Cortex of kidney (tissue), 1 donor: ENCODE measurements at places on chromosomes 16 and 17.

DNA sequence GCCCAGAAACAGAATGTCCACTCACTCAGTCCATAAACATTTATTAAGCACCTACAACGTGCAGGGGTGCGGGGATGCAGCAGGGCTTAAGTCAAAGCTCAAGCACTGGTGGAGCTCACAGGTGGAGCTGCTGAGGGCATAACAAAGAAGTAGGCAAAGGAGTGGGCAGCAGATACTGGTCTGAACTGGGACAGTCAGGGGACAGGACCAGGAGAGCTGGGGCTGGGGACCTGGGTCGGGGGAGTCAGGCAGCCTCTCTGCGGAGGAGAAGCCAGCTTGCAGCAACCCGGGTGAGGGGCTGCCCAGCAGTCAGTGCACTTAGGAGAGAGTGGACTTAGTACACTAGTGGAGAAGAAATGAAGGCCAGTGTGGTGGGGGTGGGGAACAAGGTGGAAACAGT is 10.0 kb upstream of the TNFRSF13B start:
- DNase-seq = no peak

DNA sequence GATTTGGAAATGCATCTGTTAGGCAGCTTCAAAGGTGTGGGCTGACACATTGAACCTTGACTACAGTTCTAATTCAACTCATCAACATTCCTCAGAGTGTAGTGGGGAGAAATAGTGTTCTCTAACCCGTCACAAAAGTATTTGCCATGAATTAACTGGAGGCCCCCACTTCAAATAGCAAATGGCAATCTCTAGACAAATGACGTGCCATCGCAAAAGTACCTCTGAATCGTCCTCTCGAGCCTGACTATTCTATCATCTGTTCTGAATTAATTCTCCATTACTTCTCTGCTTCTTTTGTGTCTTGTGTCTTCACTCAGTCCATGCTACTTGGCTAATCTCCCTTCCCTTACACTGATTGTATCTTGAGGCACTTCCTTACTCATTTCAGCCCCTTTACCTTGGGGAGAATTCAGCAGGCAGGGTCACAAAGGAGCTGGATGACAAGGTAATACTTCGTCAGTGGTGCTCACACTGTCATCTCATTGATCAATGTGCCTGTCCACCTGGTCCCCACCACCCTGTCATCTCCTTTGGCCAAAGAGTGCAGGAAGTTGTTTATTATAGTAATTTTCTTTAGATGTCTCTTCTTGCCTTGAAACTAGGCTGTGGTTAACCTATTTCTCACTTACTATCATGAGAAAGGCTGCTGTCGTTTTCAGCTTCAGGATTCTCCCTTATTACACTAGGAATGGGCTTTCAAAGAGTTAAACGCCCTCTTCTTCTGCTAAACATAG is 108.4 kb downstream of the SYCE1L start:
- DNase-seq = no peak

GRCh38 chr17:8451933-8452614 is 16.4 kb downstream of the NDEL1 start:
- DNase-seq = no peak

DNA sequence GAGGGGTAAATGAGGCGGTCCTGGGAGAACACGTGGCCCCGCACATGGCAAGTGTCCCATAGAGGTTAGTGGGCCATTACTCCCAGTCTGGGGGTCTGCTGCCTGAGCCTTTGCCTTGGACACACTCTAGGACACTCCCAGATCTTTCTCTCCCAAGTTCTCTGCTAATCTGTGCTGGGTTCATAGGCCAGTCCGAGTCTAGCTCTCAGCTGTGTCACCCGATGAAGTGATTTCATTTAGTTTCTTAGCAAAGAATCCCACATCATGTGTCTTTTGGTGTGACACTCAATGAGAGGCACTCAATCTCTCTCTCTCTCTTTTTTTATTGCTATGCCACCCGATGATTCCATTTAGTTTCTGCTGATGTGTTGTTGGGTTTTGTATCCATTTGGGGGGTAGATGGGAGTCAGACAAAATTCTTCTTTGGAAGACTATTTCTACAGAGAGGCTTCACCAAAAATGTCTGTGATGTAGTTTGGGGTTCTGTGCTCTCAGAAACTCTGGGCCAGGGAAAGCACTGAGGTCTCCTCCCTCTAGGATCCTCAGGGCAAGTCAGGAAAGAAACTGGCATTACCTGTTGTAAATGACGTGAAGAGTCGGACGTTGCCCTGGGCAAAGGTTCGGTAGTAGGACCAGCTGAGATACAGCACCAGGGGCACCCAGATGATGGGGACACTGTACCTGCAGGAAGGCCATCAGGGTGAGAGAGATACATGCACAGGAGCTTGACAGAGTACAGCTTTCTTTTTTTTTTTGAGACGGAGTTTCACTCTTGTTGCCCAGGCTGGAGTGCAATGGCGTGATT is 25.2 kb upstream of the MLKL start:
- no peak for DNase-seq

GRCh38 chr17:37661400-37662014 is 18.3 kb upstream of the DDX52 start:
- no peak for DNase-seq

DNA sequence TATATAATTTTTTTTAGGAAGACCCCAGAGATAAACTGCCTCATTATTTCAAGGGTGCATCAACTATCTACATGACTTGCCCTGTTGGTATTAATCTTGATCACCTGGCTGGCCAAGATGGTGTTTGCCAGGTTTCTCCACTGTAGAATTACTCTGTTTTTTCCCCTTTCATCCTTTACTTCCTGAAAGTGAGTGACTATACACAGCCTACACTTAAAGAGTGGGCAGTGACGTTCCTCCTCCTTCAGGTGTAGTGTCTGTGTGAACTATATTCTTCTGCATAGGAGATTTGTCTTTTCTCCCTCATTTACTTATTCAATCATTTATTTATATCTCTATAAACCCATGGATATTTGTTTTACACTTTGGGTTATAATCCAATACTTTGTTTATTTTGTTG is 246.7 kb downstream of the IRF8 start:
- no peak for DNase-seq

DNA sequence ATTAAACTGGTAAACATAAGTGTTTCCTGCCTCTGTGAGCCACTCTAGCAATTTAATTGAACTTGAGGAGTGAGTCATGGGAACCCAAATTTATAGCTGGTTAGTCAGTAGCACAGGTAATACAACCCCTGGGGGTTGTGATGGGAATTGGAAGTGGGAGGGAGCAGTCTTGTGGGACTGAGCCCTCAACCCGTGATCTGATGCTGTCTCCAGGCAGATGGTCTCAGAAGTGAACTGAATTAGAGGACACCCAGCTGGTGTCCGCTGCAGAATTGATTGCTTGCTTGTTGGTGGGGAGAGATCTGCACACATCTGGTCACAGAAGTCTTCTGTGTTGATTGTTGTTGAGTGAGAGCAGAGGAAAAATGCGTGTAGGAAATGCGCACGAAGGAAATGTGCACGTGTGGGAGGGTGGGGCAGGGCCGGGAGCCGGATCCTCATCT is 7.7 kb upstream of the ST6GALNAC2 start:
- DNase-seq = no peak
